ENCODE measurements at places on chromosomes 1 and 21. TPM values are rescaled to one million over a fixed set of nuclear protein-coding genes. Genes with fewer than 3 reads are reported as not detected.

Gene DNASE2B
- total RNA-seq: not detected

Gene ADAMTS4
- total RNA-seq: 7.0 TPM

Gene PGBD5
- 12.8 TPM for total RNA-seq

Gene CLEC20A
- not detected for total RNA-seq

- DNase-seq: no peak
Observed at GRCh38 chr1:113282893-113283285, 107.4 kb upstream of the MAGI3 start.

DNA sequence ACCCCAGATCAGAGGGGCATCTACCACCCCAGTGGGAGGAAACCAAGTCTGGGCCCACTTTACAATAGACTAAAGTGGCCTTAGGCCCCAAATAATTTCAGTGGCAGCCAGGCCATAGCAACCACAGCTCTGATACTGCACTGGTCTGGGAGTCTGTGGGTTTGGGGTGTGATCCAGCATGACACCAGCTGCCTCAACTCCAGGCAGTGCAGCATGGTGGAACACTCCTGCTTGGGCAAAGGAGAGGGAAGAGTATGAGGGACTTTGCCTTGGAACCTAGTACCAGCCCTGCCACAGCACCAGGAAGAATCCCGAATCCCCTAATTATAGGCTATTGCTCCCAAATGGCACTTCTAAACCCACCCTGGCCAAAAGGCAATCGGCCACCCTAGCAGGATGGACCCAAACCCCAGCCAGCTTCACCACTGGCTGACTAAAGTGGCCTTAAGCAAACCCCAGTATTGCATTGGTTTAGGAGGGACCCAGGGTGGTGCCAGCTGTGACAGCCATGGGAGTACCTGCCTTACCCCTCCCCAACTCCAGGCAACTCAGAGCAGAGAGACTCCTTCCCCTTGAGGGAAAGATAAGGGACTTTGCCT lies 47.1 kb downstream of the PACC1 start:
- DNase-seq: no peak

GRCh38 chr1:98472878-98473277 lies 188.6 kb upstream of the SNX7 start:
- no peak for DNase-seq

DNA sequence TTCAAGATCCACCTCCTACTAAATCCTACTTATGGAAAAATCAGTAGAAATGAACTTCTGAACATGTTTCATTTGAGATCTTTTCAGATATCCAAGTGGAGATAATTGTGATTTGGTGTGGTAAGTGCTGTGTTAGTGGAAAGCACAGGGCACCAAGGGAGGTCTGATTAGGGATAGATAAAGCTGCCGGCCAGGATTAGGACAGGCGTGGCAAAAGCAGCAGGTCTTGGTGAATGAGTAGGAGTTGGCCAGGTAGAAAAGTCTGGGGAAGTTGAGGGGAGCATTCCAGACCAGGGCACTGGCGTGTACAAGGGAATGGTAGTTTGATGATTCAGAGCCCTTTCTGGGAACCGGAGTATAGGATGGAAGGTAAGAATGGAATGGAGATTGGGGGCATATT lies 47.8 kb downstream of the AZIN2 start:
- DNase-seq: no peak

DNA sequence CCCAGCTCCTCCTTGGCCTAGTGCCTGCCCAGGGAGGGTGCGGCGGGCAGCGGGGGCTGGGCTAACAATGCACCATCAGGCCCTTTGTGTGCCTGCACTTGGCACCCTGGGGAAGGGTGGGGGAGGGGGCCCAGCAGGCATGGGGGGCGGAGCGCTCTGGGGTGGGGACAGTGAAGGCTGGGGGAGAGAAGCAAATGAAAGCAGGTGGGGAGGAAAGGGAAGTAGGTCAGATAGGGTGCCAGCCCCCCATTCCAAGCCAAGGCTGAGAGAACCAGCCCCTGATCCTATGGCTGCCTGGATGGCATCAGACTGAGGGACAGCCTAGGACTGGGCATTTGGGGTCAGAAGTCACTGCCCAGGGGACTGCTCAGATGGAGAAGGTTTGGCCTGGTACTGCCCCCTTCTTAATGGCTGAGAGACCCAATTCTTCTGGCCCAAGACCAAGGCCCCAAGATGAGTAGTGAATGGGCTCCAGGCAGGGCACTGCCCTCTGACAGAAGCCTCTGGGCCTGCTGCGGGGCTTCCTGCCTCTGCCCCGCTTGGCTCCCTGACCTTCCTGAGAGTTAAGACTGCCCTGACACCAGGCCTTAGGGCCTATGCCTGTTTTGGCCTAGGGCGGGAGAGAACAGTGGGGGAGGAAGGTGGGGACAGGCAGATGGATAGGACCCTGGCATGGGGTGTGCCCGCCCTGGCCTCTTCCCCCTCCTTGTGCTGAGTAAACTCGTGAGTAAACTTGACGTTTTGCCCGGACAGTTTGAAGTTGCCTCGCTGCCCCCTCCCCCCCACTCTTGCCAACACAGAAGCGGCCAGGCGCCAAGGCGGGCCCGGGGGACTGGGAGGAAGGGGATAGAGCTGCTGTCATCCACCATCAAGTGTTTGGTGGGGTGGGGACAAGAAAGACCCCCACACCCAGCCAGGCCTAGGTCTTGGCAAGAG lies 2.7 kb downstream of the ZBTB7B start:
- DNase-seq: peak; percentile 87

- no peak for DNase-seq
Observed at GRCh38 chr1:248686815-248687214, 15.8 kb downstream of the OR14I1 start.

DNA sequence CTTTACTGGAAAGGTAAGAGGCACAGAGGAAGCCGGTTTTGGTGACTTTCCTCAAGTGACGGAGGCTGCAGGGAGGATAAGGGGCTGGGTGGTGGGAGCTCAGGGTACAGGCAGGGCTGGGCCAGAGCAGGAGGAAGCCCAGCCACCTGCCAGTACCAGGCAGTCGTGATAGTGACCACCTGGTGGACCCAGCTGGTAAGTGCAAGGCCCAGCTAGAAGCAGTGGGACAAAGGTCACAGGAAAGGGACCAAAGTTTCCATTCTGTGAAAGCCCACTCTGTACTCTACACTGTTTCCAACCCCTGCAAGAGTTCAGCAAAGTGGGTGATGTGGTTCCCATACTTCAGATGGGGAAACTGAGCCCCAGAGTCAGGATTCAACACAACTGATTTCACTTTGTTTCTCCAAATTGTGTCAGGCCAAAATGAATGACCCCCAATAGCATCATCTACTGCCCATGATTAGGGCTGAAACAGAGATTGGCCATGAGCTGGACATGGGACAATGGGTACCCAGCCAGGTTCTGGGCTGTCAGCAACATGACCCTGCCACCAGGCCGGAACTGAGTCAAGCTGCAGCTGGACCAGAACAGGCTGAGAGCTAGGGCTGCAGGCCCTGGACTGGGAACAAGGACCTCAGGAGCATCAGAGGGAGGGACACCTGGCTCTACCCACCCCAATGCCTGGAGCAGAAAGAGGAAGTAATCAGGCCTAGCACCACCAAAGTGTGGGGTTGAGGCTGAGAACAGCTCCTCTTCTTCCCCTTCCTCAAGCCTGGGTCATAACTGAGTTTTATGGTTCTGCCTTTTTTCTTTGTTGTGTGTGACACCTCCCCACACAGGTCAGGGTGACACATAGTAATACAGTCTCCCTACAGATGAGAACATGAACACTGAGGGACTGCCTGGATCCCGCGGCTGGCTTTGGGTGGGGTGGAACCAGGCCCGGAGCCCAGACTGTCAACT lies 50.2 kb downstream of the KCNN3 start:
- DNase-seq: no peak

DNA sequence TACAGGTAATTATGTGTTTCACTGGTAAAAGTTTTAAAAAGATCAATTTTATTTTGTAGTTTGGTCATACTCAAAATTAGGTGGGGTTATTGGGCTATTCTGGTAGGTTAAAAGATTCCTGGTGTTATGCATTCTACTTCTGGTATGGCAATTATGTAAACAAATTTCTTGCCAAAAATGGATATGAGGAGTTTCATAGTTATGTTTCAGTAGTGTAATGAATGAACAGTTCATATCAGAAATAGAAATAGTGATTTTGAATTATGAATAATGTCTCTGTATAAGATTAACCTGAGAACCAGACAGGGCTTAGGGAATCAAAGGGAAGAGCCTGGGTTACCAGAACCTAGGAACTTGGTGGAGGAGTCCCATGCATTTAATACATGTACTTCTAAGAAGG lies 15.9 kb downstream of the ATF6 start:
- no peak for DNase-seq

GRCh38 chr1:32239337-32239736 lies 7.7 kb upstream of the FAM167B start:
- DNase-seq: no peak

DNA sequence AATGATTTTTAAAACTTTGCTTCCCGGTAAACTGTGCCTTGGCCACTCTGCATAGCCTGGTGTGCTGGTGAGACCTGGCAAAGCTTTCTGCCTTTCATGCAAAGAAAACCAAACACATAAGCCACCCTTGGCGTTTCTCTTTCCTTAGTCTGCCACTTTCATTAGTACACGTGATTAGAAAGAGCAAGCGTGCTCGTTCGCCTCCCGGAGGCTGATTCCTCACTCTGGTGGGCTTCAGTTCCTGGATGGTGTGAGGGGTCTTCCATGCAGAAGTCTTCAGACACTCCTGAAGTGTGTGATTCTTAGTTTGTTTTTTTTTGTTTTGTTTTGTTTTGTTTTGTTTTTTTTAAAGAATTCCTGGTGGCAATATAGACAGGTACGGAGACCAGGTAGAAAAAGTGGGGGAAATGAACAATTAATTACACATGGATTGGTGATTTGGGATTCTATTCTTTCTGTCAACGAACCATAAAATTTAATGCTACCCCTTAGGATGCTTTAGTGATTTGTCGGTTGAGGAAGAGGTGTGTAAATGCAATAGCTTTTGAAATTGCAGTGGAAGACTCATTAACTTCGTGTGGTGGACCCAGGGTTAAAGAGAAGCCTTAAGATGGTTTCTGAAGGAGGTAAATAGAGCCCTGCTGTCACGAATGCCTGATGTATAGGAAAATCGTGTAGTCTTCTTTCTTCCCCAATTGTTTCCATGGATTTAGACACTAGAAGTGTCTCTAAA lies 2.1 kb downstream of the GALNT2 start:
- DNase-seq: no peak

DNA sequence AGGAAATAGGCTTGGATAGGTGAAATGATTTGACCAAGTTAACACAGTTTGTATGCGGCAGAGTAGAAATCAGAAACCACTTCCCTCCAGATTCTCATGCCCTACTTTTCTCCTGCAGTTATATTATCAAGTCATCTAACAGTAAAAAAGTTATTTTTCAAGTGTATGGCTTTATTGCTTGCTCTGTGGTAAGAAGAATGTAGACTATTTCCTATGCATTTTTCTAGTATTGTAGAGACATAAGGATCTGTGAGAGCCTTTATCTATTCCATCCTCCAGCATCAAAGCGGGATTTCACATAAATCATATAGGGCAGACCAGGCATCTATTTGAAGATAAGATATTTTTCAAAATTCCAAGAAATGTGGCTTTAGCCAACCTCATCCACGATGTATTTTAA lies 208.5 kb downstream of the TTLL7 start:
- no peak for DNase-seq

DNA sequence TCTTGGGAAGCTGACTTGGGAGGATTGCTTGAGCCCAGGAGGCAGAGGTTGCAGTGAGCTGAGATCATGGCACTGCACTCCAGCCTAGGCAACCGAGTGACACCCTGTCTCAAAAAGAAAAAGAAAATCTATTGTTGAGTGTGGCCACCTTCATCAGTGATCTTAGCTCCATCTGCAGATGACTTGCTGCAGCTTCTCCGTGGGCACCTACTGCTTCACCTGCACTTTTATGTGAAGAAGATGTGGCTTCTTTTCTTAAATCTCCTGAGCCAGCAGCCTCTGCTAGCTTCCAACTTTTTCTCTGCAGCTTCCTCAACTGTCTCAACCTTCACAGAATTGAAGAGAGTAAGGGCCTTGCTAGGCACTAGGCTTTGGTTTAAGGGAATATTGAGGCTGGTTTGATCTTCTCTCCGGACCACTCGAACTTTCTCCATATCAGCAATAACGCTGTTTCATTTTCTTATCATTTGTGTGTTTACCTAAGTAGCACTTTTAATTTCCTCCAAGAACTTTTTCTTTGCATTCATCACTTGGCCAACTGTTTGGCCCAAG lies 28.0 kb downstream of the AGPAT3 start:
- DNase-seq: no peak

DNA sequence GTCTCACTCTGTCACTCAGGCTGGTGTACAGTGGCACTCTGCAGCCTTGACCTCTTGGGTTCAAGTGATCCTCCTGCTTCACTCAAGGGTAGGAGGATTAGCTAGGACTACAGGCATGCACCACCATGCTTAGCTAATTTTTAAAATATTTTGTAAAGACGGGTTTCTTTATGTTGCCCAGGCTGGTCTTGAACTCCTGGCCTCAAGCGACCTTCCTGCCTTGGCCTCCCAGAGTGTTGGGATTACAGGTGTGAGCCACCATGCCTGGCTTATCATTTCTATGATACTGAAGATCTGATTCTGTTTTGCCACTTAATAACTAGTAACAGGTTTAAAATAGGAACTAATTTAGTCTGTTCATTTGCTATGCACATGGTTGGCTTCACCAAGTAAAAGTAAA lies 33.6 kb downstream of the GNAI3 start:
- DNase-seq: no peak

DNA sequence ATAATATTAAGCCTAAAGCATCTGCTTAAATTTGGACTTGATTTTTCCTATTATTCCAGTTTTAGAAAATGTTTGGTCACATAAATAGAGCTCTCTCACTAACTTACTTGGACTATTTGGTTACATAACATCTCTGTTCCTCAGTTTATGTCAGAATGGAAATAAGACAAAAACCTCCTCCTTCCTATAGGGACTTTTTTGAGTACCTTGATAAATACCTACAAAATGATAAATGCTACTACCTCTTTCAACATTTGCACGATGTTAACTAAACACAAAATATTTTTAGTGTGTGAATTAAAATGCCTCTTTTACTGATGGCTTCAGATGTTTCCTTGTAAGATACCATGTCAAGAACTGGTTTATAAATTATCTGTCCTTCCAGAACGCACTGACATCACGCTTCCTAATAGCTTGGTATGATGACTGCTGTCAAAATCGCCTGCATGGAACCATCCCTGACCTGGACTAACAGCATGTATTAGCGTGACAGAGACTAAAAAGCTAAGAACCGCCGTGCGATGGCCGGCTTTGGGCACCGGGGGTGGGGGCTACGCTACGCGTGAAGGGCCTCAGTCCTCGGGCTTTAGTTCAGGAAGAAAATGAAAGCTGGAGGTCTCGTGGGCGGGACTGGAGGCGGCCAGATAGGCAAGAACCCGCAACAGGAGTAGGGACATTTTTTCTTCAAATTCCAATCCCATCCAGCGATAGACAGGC lies 133.2 kb upstream of the BARHL2 start:
- peak; percentile 51 for DNase-seq
